Activated CD8-positive, alpha-beta memory T cell treated with anti-CD3 and anti-CD28 coated beads for 1 hour (primary cell): ENCODE measurements at places on chromosomes 2 and 18.

- DNase-seq: no peak
These were observed 239.8 kb downstream of the XIRP2 start for GRCh38 chr2:167128130-167128529.

GRCh38 chr18:61869636-61870035 is 23.2 kb downstream of the RNF152 start:
- no peak for DNase-seq

DNA sequence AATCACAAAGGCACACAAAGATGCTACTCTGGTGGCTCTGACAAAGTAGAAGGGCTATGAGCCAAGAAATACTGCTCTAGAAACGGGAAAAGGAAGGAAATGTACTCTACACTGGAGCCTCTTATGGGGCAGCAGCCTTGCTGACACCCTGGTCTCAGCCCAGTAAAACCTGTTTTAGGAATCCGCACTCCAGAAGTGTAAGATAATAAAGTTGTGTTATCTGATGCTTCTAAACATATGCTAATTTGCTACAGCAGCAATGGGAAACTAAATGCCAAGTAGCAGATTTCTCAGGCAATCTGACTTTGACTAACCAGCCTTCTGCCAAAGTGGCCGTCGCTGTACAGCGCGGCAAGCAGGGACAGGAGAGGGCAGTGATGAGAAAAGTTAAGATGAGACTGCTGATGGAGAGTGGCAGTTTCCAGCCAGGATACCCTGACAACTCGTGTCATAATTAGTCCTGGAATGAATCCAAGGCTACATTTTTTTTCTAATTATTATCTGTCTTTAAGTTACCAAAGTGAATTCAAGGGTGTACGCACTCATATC is 99.0 kb downstream of the NETO1 start:
- DNase-seq: no peak

DNA sequence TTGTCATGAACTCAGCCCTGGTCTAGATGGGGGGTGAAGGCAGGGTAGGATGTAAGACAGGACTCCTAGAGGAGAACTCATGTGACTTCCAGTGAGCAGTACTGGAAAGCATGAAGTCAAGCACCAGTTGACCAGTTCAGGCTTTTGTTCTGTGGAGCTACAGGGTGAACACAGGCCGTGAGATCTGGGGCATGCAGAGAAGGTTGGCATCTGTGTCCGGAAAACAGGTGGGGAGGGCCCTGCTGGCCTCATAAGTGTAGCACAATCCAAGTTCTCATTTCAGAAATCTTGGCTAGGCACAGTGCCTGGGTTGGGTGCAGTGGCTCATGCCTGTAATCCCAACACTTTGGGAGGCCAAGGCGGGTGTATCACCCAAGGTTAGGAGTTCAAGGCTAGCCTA is 50.9 kb upstream of the SPATS2L start:
- DNase-seq: no peak

DNA sequence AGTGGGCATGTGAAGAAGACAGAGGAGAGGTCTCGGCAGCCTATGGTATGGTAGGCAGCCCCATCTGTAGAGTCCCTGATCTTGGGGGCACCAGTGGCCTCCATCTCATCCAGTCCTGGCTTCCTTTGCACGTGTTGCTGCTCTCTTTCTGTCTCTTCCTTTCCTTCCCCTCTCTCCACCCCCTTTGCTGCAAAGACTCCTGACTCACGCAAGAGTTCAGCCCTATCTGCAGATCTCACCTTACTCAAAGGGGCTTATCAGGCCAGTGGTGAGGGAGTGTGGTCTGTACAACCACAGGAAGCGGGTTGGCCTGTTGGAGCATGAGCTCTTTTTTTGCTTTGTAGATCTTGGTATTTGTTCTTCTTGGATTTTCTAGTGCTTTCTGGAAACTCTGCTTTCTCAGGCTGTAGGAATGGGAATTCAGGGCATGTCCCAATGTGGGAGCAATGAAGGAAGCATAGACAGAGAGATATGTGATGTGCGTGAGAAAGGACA is 14.6 kb upstream of the NT5DC4 start:
- DNase-seq: peak; percentile 32

DNA sequence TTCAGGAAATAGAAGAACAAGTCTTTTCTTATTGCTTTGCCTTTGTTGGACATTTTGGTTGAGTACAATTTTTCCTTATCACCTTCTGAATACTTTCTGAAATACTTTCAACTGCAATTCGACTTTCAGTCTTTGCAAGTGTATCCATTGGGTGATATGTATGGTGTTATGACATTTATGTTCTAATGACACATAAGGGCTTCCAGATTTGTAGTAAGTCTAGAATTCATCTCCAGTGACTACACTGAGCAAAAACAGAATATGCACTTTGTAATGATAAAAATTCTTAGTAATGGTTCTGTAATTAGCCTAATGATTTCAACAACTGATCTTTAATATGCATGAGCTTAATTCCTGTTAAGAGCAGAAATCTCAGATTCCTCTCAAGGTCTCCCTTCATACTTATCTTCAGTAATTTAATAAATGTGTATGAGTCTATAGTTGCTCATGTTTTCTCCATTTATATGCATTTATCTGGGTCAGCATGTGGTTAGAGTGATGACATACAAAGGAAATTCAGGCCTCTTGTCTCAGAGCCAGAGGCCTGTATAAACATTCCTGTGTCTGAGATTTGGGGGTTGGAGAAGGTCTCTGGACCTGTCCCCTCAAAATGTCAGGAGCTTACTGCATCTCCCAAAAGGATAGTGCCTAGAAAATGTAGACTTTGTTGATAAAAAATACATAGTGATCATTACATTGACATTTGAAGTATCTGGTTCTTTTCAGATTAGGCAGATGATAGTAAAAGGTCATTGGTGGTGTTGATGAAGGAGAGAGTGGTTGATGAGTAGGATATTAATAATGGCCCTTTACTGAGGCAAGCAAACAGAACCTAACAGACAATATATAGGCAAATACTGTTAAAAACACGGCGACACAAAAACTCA is 114.9 kb downstream of the QPCT start:
- DNase-seq: no peak

DNA sequence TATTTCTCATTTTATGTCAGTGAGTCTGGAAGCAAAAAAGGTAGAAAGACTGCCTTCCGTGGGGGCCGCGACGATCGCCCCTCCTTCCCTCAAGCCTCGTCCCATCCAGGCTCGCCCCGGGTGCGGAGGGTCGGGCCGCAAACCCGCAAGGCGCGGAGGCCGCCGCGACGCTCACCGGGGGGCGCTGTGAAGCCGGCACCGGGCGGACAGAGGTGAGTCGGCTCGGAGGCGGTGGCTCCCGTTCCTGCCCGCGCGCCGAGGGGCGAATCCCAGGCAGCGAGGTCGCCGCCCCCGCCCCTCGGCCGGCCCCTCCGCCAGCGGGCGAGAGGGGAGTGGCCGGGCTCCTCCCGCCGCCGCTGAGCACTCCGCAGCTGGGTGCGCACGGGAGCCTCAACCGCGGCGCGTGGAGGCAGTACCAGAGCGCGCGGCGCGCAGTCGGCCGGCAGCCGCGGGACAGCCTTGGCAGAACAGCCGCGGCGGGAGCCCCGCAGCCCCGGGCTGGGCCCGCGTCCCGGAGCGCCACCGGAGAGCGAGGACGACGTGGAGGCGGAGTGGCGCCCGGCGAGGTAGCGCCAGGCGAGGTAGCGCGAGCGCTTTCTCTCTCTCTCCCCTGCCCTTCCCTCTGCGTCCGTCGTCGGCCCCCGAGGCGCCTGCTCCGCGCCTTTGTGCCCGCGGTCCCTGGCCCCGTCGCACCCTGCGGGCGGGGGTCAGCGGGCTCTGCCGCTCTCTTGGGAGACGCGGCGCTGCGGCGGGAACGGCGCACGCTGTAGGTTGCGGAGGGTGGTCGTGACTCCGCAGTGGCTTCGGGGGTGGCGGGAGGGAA is at the start of gene MYO1B:
MYO1B (plus strand) TSS at position 359 of the 823 bp plus-strand sequence. CDS start 31,492 bp downstream, outside the sequence.
- no peak for DNase-seq

DNA sequence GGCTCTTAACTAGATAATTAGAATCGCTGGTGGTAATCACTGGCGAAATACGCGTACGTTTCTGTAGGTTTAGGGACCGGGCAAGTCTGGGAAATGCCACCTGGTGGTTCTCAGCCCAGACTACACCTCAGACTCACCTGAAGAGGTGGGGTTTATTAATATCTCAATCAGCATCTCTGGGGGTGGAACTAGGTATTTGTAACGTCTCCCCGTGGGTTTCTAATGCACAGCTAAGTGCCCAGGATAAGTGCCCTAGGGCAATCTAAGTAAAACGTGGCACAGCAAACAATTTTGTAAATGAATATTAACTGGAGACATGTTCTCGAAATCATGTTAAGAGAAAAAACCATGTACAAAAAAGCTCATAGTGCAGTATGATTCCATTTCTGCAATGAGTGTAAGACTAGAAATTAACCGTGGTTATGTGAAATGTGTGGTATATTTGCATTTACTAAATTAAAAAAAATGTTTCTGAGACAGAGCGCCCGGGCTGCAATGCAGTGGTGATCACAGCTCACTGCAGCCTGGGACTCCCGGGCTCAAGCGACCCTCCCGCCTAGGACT is 760 bp upstream of the CNOT11 start:
- DNase-seq: no peak

- DNase-seq: no peak
These were observed 1.8 kb upstream of the GBX2 start for GRCh38 chr2:236169741-236170589.

GRCh38 chr2:182445391-182445965 is 18.6 kb upstream of the PDE1A start:
- DNase-seq: no peak

GRCh38 chr2:168466834-168467565 is 10.9 kb downstream of the CERS6 start:
- no peak for DNase-seq

- no peak for DNase-seq
These were observed 15.1 kb upstream of the LMAN1 start for GRCh38 chr18:59374128-59374527.

DNA sequence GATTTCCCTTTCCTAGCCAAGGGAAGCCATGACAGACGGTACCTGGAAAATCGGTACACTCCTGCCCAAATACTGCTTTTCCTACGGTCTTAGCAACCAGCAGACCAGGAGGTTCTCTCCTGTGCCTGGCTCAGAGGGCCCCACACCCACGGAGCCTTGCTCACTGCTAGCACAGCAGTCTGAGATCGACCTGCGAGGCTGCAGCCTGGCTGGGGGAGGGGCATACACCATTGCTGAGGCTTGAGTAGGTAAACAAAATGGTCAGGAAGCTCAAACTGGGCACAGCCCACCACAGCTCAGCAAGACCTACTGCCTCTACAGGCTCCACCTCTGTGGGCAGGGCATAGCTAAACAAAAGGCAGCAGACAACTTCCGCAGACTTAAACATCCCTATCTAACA is 6.8 kb upstream of the CD207 start:
- DNase-seq: no peak

DNA sequence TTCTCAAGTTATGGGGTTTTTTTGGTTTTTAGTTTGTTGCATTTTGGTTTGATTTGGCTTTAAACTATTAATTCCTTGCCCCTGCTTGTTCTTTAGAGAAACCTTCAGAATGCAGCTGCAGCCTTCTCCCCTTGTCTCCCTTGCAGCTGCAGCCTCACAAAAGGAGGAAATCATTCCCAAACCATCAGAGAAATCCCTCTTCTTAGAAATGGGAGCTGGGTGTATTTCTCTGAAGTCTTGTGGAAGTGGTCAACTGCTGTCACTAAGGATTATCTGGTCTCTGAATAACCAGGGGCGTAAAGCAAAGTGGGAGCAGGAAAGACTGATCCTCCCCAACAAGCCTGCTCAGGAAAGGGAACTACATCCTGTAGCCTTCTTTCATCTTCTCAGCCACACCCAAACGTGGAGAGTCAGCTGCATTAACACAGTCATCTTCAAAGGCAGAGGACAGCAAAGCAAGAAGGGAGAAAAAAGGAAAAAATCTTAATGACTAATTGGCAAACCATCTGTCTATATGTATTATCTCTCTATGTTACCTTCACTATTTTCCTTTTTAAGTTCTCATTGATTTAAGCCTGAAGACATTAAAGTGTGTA is 1834.1 kb upstream of the PIK3C3 start:
- no peak for DNase-seq

- DNase-seq: no peak
These were observed 18.7 kb downstream of the C18orf63 start for GRCh38 chr18:74334242-74334893.

DNA sequence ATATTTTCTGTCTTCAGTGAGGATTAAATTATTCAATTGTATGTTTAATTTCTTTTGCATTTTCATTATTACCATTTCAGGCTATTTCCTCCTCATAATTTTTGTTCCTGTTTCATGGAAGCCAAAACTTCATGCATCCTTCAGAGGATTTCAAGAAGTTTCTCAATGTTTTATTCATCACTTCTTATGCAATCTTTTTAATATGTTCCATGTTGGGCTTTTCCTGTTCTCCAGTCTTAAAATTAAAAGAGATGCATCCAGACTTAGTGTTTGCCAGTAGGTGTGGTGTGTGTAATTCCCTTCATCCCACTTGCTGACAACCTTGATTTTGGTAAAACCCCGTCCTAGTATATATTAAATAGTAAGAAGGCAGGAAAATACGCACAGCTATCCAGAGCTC is 190.0 kb downstream of the EN1 start:
- DNase-seq: no peak

GRCh38 chr18:66603941-66604627 is at the start of gene CDH19:
Gene CDH19 (minus strand): TSS chr18:66604090. CDS start chr18:66572204, 31,886 bp downstream.
- DNase-seq: no peak

DNA sequence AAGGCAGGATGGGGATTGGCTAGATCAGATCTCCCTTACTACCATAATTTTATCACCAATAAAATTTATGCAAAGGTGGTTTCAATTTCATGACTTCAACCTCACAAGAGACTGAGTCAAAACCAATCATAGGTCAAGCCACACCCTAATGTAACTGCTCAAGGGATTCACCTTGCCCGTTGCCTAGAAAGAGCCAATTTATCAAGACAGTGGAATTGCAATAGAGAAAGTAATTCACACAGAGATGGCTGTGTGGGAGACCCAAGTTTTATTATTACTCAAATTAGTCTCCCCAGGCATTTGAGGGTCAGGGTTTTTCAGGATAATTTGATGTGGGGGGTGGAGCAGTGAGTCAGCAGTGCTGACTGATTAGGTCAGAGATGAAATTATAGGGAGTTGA is 340.6 kb downstream of the RND3 start:
- no peak for DNase-seq
